NCI-H1048 (cell line): ENCODE measurements at places on chromosomes 2 and 18.

DNA sequence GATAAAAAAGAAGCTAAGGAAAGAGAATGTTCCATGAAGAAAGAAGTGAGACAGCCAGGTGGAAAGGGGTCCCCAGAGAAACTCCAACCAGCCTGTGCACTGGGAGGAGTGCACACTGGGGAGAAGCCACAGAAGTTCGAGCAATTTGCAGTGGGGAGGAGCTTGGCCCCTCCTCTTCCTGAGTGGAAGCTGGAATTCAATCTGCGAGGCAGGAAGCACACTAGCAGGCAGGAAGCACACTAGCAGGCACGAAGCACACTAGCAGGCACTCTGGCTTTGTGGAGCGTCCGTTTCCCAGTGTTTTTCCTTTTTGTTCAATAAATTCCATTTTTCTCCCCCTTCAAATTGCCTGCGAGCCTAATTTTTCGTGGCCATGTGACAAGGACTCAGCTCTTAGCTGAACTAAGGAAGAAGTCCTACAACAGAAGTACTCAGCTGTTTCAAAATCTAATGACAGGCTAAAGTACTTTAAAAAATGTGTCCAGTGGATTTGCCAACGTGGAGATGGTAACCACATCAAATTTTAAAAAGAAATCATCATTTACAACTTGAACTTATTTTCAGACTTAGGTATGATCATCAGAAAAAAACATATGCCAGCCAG, 21.4 kb upstream of the SPIRE1 start:
- no peak for DNase-seq

DNA sequence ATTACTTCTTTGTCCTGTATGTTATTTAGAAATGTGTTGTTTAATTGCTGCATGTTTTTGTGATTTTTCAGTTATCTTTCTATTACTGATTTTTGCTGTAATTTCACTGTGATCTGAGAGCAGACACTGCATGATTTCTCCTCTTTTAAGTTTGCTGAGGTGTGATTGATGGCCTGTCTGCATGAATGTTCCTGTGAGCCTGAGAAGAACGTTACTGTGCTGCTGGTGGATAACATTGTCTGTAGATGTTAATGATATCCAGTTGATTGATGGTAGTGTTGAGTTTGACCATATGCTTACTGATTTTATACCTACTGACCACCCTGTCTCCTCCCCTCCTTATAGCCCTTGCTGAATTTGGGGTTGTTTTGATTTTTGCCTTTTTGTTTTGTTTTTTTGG, 37.4 kb upstream of the KCNG2 start:
- DNase-seq, result no peak

DNA sequence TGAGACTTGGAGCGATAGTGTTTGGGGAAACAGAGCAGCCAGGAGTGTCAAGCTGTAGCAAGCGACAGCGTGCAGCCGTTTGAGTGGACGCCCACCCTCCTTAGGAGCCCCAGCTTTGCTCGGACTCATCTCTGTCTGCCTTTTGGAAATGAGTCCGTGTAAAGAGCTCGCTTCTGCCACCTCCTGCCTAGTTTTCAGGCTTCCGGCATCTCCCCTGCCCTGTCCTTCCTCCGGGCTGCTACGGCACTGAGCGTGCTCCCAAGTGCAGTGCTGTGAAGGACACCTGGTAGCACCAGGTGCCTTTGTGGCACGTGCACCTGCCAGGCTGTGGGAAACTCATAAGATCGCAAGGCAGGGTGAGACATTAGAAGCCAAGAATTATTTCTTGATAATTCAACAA, 117.1 kb downstream of the RNF144A start:
- DNase-seq, result no peak

DNA sequence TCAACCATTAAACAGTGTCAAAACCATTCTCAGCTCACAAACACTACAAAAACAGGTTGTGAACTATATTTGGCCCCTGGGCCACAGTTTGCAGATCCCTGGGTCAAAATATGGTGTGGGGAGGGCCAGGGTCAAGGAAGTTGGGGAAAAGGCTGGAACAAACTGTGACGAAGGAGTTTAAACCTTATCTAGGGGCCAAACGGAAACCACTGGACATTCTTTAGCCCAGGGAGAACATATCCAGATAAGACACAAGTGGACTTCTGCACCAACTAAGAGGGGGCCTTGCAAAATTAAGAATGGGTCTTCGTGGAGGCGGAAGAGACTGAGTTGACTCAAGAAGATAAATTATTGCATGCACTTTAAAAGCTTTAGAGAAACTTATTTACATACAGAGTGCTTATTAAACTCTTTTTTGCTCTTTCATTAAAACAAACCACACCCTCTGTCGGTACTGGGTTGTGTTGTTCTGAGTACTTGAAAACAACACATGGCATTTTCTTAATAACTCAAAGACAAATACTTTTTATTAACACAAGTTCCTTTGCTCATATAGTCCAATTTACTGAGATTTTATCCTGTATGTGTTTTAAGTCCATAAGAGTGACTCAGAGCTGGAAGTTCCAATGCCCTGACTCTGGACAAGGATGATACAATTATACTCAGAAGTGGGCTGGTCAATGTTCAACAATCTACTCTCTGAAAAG, 5.3 kb upstream of the ASAP2 start:
- no peak for DNase-seq

- no peak for DNase-seq
Observed at GRCh38 chr2:238023608-238024007, 37.2 kb upstream of the SCLY start.

GRCh38 chr2:215961981-215962380, 51.4 kb downstream of the MREG start:
- DNase-seq, result no peak

GRCh38 chr18:25457601-25458000, 105.6 kb upstream of the ZNF521 start:
- no peak for DNase-seq

GRCh38 chr2:111046670-111047069, 74.0 kb upstream of the BCL2L11 start:
- DNase-seq, result no peak

DNA sequence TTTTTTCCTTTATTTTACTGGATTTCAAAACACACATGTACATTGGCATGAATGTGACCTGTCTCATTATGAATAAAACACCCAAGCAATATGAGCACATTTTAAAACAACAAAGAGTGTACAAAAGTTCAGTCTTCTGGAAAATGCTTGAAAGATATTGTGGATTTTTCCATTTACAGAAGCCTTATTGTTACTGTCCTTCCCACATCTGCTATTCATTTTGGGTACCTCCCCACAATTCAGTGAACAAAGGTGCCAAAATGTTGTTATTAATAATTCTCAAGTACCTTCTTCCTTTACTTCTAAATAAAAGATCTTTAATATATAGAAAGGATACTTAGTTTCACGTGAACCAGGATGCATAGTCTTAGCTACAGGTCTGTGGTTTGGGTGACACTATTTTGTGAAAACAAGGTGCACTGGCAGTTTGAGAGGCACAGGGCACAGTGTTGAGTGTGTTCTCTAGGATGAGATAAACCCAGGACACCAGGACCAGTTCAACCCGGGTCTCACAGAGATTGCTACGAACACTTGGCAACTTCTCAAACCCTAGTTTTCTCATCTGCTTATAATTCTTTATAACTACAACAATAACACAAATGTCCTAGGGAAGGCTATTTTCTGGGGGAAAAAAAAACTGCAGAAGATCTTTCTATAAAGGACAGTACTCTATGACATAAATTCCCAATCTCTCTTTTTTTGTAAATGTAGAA, 84.5 kb upstream of the GALNT5 start:
- DNase-seq, result no peak

- no peak for DNase-seq
Observed at GRCh38 chr2:158934170-158934569, 34.3 kb upstream of the TANC1 start.

GRCh38 chr2:139924070-139924469, 1143.9 kb upstream of the NXPH2 start:
- DNase-seq, result no peak

DNA sequence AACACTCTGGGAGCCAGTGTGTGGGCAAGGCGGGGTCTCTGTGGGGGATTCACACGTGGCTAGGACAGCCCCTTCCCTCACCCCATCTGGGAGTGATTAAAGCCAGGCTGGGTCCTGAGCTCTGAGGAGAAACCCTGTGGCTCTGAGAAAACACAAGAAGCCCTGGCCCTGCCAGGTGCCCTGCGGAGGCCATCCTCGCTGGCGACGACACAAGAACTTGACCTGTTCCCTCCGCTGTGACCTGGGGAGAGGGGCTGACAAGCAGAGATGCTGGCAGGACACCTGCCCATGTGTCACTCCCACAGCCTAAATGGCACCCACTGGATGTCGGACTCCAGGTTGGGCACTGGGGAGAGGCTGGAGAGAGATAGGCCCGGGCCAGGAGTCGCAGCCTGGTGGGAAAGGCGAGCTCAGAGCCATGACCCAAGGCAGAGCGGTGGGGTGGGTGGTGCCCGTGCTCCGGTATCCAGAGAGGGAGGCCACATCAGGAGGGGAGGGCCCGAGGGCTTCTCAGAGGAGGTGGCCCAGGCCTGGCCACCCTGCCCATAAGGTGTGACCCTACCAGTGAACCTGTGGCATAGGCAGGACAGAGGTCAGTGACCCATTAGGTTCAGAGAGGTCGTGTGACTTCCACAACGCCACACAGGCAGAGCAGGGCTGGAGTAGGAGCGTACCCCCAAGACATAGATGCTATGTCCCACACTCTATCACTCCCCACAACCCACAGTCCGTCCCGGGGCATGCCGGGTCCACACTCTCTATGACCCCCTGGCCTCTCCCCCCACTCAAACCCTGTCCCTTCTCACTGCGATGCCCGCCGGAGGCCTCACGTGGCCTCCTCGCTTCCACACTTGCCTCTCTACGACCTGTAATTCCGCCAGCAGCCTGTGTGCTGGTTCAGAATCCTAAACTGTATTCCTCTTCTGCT, 59.4 kb upstream of the HPCAL1 start:
- DNase-seq, result no peak

GRCh38 chr18:8778824-8779223, 73.5 kb downstream of the MTCL1 start:
- no peak for DNase-seq

GRCh38 chr18:35268821-35269220, 21.2 kb downstream of the ZSCAN30 start:
- no peak for DNase-seq

- no peak for DNase-seq
Observed at GRCh38 chr2:190794377-190794776, 86.2 kb upstream of the GLS start.

DNA sequence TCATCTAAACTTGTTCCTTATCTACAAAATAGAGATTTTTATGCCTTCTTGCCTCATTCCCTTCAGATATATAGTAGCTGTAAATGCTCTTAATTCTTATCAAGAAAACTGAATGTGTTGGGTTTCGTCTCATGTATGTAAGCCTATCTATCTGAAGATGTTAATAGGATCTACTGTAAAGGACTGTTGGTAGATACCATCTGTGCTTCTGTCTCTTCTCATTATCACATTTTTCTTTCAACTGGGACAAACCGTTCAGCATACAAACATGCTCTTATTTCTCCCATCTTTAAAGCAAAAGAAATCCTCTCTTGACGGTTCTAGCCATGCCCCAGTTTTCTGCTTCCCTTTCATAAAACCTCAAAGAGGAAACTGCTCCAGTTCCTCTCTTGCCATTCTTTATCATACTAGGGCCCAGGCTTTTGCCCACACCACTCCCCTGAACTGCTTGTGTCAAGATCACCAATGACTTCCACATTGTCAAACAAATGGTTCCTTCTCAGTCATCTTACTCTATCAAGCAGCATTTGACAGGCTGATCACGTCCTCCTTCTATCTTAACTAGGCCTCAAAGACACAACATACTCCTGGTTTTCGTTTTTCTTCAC, 88.7 kb downstream of the ARHGEF33 start:
- DNase-seq, result no peak

DNA sequence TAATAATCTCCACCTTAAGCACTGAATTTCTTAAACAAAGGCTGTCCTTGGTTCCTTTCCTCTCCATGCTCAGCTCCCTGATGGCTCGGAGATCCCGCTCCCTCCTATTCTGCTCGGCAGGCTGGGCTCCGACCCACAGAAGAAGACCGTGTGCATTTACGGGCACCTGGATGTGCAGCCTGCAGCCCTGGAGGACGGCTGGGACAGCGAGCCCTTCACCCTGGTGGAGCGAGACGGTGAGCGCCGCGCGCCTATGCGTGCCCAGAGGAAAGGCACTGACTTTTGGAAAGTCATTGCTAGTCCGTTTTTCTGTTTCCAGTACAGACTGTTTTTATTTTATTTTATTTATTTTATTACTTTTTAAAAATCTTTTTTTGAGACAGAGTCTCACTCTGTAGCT, 9.6 kb downstream of the CNDP2 start:
- DNase-seq, result no peak

DNA sequence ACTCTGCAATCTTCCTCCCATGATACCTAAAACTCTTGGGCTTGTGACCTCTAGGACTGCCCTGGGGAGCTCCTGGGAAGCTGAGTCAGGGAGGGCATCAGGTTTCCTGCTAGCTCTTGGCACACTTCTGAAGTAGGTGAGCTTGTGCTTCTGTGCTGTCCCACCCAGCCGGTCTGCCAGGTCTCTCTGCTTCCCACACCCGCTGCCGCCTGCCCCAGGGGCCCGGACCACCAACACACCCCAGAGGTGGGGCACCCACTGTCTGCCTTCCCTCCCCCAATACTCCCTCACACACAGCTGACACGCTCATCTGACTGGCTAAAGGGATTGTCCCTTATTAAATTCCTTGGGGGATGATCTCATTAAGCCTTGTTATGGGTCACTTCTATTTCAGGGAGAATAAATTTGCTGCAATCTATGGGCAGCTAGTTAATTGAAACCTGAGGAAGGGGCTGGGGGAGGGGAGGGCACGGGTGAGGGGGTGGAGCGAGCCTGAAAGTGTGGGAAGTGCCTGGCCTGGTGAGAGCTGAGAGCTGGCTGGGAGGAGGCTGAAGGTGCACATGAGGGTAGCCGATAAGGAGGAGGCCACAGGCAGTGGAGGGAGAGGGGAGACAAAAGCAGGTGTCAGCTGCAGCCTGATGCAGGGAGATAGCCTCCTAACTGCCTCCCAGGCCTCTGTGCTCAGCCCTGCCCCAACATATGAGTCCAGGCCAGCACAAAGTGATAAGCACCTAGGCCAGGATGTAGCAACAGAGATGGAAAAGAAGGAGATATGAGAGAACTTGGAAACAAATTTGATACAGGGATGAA, 48.8 kb downstream of the HAUS1 start:
- DNase-seq, result no peak

GRCh38 chr2:80687524-80687923, 383.0 kb upstream of the LRRTM1 start:
- no peak for DNase-seq

DNA sequence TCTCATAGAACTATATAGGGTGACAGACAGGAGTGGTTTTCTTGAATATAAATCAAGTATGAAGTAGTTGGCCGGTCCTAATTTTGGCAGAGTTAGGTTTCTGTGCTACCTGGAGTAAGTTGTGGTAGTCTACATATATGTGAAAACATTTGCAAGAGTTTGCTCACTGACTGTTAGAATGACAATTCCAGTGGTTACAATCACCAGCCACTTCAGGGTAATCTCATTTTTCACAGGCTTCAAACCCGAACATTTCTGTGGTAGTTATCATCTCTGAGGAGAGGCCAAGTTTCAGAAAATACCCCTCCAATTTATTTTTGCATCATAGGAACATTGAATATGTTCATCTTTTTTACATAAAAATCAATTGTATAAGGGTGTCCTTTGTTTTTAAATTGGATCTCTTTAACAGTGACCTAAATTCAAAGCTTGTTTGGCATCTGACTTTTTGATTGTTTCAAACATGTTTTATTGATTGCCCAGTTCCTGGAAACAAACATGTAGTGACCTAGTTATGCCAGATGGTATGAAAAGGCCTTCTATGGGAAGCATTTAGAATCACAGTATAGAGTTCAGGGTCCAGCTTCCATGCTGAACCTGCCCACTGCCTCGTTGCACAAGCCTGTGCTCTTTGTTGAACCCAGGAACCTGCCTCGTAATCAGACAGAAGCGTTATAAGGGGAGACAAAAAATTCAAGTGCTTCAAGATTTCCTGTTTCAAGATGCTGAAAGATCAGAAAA, 250.6 kb downstream of the LTBP1 start:
- DNase-seq, result no peak
